ENCODE measurements at places on chromosomes 4 and X.

DNA sequence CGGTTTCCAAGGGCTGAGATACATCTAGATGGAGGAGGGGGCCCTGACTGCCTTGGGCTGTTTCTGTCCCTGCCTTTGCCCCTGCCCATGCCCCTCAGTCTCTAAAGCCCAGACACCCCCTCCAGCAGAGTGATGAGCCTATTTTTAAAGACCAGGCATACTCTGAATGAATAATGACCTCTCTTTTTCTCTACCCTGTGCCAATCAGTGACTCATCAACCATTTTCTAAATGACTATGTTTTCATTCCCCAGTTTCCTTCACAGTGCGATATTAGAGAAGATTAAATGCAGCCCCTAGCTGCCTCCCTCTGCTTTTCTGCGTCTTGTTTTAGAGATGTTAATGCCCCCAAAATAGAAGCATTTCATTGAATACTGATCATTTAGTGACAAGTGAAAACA lies 15.5 kb upstream of the NHS start:
- DNase-seq = no peak

DNA sequence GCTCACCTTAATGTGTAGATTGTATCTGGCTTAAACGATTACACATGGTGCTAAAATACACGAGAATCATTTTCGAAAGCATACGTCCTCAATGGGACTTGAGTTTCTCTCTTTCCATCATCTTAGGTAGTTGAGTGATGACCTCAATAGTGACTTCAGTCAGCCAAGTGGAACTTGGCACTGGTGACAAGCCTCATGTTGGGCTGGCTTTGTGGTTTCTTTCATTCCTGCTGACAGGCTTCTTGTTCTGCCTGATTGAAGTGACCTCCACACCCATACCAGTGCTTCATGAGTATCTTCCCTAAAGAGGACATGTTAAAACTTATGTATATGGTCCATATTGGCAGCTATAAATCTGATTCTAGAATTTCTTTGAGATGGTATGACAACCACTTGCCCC lies 159.1 kb upstream of the WDR1 start:
- DNase-seq = no peak

- DNase-seq = no peak
These were observed 492.0 kb downstream of the ZIC3 start for GRCh38 chrX:138057883-138058282.

- no peak for DNase-seq
These were observed 10.0 kb upstream of the ADD1 start for GRCh38 chr4:2833671-2834000.

DNA sequence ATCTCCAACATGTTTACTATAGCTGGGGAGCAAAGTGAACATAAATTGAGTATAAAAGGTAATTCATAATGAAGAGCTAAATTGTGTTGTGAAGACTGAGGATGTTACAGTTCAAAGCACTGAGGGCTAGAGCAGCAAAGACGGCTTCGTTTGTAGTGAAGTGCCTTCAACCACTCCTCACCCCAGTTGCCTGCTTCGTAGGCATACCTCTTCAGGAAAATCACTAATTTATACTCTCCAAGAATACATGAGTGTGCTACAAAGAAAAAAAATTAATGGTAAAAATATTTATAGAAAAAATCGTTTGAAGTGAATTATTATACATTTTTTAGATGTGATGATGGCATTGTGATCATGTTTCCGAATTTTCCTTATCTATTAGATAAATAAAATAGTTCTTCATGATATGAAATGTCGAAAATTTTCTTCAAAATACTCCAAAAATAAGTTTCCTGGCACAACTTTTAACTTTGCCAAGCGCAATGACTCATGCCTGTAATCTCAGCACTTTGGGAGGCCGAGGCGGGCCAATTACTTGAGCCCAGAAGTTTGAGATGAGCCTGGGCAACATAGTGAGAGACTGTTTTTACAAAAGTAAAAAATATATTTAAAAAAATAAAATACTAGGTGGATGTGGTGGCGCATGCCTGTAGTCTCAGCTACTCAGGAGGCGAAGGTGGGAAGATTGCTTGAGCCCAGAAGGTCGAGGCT lies 41.6 kb downstream of the ZFP42 start:
- DNase-seq = no peak

- peak; percentile 50 for DNase-seq
These were observed 54.3 kb downstream of the LRBA start for GRCh38 chr4:150960818-150961217.

DNA sequence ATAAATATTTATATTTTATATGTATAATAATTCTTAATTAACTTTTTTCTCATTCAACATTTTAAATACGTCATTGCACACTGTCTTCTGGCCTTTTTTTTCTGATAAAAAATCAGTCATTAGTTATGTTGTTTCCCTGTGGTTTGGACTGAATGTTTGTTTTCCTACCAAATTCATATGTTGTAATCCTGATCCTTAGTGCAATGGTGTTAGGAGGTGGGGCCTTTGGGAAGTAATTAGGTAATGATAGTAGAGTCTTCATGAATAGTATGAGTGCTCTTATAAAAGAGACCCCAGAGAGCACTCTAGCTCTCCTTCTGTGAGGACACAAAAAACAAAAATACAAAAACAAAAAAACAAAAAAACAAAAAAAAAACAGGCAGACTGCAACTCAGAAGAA lies 117.2 kb downstream of the GASK1B start:
- DNase-seq = no peak

DNA sequence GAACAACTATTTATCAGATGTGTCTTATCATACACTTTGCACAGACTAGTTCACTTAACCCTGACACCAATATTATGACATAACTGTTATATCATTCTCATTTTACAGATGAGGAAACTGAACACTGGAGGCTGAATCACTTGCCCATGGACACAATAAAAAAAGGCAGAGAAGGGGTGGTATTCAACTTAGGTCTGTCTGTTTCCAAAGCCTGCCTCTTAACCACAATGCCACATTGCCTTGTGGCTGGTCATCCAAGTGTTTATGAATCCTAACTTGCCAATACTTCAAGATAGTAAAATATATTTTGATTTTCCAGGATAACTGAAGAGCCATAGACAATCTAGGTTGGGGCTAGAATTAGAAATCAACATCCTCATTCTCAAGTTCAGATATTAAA lies 327.8 kb downstream of the NR3C2 start:
- no peak for DNase-seq

DNA sequence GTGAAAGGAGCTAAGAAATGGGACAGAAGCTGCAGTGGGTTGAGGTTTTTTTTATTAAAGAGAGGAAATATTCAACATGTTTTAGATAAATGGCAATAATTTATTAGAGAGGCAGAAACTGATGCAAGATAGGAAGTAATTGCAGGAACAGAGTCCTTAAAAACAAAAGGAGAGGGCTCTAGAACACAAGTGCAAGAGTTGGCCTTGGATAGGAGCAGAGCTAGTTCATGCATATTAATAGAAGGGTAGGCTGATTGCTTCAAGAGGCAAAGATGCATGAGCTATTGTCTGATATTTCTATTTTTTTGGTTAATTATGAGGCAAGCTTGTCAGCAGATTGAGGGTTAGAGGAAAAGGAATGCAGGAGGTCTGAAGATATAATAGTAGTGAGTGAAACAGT lies 91.0 kb upstream of the GPRIN3 start:
- DNase-seq = no peak

DNA sequence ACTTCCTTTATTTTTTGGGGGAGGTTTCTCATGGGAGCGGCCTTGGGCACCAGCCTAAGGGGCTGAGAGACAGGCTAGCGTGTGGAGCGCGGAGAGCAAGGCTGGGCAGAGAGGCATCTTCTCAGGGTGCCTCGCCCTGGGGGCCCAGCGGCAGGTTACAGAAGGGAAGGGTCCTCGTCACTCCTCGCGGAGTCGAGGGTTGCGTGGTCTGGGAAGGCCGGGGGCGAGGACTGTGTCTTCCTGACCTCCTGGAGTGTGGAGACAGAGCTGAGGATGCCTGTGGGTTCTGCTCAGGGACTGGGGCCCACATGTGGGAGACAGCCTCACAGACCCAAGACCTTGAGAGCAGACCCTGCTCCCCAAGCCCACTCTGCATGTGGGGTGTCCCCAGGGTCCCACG lies 79.6 kb upstream of the LRPAP1 start:
- DNase-seq = no peak

DNA sequence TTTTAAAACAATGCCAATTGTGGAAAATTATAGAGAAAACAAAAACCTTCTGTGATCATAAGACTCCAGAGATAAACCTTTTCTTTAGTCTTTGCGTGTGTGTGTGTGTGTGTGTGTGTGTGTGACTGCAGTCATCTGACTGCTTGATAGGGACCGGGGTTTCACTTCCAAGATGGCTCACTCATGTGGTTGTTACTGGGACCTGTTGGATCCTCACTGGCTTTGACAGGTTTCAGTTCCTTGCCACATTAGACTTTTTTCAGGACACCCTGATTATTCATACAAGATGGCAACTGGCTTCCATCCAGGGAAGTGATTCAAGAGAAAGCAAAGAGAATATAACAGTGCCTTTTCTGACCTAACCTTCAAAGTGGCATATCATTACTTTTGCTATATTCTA lies 21.9 kb upstream of the MAD2L1 start:
- no peak for DNase-seq

DNA sequence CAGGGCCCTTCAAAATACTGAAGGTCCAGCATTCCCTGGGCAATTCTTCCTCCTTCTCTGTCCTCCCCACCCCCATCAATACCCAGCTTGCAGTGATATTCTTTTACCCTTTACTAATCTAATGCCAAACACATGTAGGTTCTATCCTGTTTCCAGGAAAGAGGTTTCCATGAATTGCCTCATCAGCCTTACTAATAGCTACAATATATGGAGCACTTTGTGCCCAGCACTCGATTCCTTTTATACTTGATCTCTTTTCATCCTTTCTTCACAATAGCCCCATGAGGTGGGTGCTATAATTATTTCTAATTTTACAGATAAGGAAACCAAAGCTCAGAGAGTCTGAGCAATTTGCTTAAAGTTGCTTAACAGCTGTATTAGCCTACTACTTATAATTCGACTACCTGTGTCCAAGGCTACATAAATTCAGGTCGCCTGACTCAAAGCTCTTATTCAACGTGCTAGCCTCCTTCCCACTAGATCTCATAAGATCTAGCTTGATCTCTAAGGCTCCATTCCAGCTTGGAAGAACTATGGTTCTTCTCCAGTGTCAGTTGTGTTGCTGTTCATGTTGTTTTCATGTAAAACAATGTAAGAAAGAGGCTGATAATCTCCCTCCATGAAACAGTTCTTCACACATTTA lies 229.6 kb upstream of the PGRMC2 start:
- no peak for DNase-seq

- DNase-seq = no peak
These were observed 181.0 kb upstream of the MAMLD1 start for GRCh38 chrX:150182161-150182560.
